ENCODE measurements at places on chromosomes 16 and 17.

DNA sequence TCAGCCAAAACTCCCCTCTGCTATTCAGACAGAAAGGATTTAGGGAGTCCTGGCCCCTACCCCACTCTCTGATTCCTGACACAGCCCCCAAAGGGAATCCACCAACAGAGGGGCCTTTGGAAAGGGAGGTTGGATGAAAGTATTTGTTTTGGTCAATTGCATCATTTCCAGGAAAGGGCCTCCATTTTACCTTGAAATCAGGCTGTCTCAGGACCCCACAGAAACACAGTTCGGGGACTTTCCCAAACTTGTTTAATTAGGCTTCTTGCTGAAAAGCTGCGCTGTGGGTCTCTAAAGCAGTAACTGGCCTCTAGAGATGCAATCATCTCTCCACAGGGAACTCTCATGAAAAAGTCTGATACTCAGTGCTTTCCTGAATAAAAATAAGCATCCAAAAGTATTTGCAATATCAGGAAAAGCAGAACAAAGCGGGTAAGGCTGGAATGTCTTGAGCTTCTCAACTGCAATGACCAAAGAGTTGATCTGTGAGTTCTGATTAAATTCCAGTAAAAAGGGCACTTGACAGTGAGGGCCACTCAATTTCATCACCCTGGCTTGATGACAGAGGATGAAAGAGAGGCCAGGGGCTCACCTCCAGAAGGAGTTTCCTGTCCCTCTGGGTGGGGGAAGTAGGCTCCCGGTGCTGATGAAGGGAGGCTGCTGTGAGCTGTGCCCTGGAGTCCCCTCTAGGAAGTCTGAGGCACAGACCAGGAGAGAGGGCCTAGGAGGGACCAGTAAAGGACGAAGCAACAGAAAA lies 36.3 kb downstream of the LYRM9 start:
- no peak for DNase-seq

- DNase-seq = no peak
Measured at GRCh38 chr16:64983963-64984362, 137.9 kb downstream of the CDH11 start.

DNA sequence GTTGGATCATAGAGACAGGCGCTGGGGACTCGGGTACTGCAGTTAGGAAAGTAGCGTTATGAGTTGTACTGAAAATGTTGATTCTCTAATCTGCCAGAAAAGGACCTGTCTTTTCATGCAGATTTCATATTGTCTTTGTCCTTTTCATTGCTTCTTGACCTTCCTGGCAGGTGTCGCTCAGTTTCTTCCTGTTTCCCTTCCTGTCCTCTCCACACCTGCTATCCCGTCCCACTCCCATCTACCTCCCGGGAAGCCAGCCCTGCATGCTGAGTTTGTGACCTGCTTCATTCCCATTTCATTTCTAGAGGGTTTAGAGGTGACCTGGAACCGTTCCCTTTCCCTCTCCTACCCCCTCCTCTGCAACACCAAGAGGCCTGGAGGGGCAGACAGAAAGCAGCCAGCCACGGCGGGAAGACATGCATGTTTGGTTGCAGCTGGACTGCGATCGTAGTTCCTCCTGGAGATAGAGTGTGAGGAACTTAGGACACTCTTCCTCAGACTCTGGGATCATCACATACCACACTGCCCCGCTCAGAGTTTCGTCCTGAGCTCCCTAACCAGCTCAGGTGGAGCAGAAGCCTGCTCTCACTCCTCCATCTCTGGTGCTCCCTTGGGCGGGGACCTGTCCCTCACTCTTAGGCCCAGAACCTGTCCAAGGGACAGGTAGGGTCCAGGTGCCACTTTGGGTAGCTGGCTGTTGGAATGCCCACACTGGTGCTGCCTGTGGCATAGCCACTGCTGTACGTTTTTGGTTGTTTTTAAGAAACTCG lies 23.9 kb upstream of the ARHGAP23 start:
- DNase-seq = no peak

GRCh38 chr17:40541060-40541872 lies 24.0 kb downstream of the CCR7 start:
- DNase-seq = peak; percentile 59

GRCh38 chr16:80968386-80969113 lies 38.1 kb downstream of the CMC2 start:
- no peak for DNase-seq

- DNase-seq = no peak
Measured at GRCh38 chr16:88131966-88132365, 180.7 kb downstream of the BANP start.

- DNase-seq = no peak
Measured at GRCh38 chr17:80719449-80719848, 174.8 kb downstream of the RPTOR start.

- no peak for DNase-seq
Measured at GRCh38 chr16:52399116-52399515, 147.8 kb downstream of the TOX3 start.

- DNase-seq = no peak
Measured at GRCh38 chr17:7588553-7589203, 1.2 kb downstream of the SOX15 start.

DNA sequence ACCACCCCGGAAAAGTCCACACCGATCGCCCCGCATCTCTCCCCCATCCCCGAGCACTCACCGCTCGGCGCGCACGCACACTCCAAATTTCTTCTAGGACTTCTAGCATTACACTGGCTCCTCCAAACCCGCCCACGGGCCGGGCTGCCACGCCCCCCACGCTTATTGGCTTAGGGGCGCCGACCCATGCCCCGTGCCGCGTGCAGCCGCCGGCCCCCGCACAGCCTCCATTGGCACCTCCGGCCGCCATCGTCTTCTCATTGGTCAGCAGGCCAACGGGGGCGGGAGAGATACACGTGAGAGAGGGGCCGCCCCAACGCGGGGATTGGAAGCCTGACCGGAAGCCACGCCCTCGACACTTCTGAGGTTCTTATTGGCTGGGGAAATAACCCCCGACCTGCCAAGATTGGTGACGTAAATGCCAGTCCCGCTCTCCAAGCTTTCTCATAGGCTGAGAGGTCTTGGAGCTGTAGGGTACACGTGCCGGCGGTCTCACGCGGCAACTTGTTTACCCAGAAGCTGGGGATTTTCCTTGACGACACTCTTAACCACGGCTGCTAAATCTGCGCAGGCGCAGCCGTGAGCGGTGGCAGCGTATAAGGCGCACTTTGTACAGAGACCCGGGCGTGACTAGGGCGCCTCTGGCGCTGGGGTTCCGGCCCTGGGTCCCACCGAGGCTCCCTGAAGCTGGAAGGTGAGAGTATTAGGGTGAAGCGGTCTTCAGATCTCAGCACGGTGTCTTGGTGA lies 4.2 kb upstream of the PER1 start:
- peak; percentile 99 for DNase-seq

DNA sequence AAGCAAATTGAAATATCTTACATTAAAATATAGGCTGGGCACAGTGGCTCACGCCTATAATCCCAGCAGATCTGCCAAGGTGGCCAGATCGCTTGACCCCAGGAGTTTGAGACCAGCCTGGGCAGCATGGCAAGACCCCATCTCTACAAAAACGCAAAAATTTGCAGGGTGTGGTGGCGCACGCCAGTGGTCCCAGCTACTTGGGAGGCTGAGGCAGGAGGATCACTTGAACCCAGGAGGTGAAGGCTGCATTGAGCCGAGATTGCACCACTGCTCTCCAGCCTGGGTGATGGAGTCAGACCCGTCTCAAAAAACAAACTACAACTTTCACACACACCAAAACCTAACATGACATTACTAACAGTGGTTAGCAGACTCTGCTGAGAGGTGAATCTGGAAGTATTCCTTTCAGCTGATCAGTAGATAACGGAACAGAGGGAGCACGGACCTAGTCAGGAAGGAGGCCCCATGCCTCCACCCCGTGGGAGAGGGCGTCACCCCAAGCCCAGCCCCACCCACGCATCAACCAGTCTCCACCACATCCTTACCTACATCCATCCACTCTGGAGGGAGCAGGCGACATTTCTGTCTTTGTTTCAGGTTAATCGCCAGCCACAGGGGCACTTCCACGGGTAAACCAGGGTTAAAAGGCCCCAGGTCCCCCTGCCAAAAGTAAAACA lies 1.7 kb downstream of the GINS2 start:
- DNase-seq = no peak

- DNase-seq = no peak
Measured at GRCh38 chr17:74467221-74467951, 952 bp downstream of the CD300A start.
